ENCODE measurements at places on chromosomes 12 and 14.

GRCh38 chr12:119391673-119392072 lies 57.1 kb downstream of the CCDC60 start:
- no peak for DNase-seq

DNA sequence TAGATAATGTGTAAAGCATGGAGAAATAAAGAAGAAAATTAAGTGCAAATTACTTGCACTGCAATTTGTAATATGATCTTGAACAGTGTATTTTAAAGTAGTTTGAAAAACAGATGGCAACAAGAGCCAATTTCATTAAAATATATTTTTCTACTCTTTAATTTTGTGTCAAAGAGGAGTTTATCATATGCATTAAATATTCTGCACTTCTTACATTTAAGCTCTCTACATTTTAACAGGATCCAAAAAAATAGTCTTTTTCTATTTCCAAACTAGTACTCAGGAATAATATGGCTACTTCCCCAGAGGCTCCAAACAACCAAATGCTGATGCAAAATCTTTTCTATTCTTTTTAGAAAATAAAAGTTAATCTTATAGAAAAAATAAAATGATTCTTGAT lies 1221.5 kb downstream of the FSCB start:
- DNase-seq: no peak

GRCh38 chr14:42683707-42684106 lies 1077.0 kb downstream of the LRFN5 start:
- DNase-seq: no peak

- no peak for DNase-seq
These were observed 23.5 kb downstream of the KTN1 start for GRCh38 chr14:55603401-55603953.

- DNase-seq: no peak
These were observed 25.3 kb downstream of the ANKLE2 start for GRCh38 chr12:132736378-132736777.

DNA sequence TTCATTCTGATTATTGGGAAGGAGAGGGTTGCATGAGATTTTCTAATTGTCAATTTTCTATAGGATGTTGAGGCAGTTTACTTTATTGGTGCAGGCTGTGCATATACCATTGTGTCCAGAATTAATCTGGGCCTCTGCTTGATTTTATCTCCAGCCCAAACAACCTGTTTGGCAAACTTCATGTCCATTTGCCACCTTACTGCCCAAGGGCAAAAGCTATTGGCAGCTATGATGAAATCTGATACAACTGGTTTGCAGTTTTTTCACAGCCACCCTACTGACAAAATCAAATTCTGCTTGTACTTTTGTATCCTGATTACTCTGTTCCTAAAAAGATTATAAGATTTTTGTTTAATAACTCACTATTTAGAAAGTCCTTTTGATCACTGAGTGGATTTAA lies 789.2 kb upstream of the FBXO33 start:
- no peak for DNase-seq

- no peak for DNase-seq
These were observed 273.4 kb downstream of the FOXN3 start for GRCh38 chr14:89143595-89143994.

DNA sequence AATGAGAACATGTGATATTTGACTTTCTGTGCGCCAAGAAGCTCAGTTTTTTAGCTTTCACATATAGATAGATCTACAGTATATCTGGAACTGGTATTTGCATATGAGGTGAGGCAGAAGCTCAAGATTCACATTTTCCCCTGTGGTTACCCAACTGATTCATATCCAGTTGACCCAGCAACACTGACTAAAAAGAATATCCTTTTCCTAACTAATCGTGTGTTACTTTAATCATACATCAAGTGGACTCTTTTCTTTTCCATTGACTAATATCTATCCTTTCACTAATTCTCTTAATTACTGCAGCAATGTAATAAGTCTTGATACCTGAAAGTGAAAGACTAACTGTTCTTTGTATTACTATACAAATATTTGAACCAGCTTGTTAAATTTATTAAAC lies 236.1 kb downstream of the AEBP2 start:
- DNase-seq: no peak

GRCh38 chr12:59808317-59808910 lies 212.6 kb downstream of the SLC16A7 start:
- peak; percentile 39 for DNase-seq

GRCh38 chr12:120159509-120160237 lies 34.8 kb downstream of the GCN1 start:
- no peak for DNase-seq

DNA sequence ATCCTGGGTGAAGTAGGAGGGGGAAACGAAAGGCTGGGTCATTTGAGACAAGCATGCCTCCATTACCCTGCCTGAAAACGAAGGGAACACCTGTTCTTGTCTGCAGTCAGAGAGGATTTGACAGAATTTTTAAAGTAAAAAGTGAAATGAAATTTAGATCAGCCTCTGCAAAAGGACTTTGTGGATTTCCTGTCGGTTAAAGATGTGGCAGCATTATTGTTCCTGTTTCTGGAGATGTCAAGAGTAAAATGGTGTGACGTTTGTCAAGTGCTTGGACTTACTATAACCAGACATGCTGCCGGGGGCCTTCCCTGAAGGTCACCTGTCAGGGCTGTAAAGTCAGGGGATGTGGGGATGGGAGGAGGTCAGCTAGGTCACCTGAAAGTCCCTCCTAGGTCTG lies 32.0 kb downstream of the NRXN3 start:
- DNase-seq: no peak

DNA sequence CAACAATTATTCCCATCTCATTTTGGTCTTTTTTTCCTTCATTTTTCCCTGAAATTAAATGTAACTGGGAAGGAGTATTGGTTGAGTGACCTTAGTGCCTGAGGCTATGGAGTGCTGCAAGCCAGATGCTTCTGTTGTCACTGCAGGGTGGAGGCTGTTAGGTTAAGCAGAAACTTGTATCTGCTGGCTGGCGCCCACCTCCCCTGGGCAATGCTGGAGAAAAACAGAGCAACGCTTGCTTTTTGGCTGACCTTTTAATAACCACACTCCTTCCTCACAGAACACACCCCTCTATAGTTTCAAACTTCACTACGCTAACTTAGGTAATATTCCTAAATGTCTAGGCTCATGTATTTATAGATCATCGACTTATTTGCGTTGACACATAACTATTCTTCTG lies 583.5 kb upstream of the NOVA1 start:
- no peak for DNase-seq

GRCh38 chr14:81341781-81342180 lies 58.3 kb downstream of the STON2 start:
- DNase-seq: no peak

DNA sequence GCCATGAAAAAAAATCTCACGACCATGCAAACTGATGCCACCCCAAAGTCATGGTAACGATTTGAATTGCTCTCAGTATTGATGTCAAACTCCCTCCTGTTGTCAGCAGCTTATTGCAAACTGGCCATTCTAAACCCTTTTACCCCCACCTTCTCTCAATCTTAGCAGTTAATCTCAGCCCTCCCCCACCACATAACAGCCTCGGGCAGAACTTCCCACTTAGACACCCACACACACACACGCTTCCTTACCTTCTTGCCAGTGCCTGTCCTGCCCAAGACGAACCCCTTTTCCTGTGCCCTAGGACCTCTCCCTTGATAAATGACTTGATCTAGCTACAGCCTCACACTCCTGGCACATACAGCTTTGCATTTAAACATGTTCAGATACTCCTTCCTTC lies 56.6 kb downstream of the GPATCH2L start:
- no peak for DNase-seq

DNA sequence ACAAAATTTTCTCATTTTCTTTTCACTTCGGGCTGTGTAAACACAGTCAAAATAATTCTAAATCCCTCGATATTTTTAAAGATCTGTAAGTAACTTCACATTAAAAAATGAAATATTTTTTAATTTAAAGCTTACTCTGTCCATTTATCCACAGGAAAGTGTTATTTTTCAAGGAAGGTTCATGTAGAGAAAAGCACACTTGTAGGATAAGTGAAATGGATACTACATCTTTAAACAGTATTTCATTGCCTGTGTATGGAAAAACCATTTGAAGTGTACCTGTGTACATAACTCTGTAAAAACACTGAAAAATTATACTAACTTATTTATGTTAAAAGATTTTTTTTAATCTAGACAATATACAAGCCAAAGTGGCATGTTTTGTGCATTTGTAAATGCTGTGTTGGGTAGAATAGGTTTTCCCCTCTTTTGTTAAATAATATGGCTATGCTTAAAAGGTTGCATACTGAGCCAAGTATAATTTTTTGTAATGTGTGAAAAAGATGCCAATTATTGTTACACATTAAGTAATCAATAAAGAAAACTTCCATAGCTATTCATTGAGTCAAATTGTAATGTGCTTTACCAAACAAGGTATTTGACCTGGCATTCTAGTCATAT lies 4.8 kb downstream of the CDKN1B start:
- no peak for DNase-seq

DNA sequence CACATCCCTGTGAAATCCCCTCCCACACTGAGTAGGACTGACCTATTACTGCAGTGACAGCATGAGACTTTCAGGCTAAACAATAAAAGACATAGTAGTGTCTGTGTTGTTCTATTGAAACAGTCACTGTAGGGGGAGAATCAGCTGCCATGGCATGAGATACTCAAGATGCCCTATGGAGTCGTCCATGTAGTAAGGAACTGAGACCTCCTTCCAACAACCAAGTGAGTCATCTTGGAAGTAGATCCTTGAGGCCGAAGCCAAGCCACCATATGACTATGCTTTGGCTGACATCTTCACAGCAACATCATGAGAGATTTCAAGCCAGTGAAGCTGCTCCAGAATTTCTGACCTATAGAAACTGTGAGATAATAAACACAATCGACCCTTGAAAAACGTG lies 12.1 kb upstream of the LRP6 start:
- DNase-seq: no peak

GRCh38 chr14:21197418-21198205 lies 41.7 kb upstream of the OR5AU1 start:
- DNase-seq: no peak

DNA sequence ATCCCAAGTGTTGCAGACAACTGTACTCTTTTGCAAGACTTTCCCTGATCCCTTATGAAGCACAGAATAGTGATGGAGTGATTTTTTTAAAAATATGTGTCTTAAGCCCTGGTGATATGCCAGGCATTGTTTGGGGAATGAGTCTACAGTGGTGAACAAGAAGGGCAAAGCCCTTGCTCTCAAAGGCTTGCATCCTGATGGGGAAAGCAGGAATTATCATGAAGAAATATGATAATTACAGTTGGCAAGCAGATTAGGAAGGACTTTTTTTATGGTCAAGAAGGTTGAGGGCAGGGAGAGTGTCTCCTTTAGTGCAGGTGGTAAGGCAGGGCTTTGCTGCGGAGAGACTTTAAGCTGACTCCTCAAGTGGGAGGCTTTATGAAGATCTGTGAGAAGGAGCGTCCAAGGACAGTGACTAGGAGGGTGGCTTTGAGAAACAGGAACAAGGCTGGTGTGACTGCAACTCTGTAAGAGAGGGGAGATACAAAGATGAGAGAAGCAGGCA lies 100.2 kb downstream of the SYNE2 start:
- no peak for DNase-seq

- no peak for DNase-seq
These were observed 346.3 kb downstream of the ETNK1 start for GRCh38 chr12:22971247-22971646.

All from HuH-7 (cell line).